ENCODE measurements at places on chromosomes 3 and 15.

GRCh38 chr3:13276438-13277195 lies 143.5 kb downstream of the NUP210 start:
- no peak for DNase-seq

GRCh38 chr3:52763466-52763865 lies 7.3 kb downstream of the NEK4 start:
- no peak for DNase-seq

GRCh38 chr3:96182756-96183155 lies 631.6 kb upstream of the EPHA6 start:
- DNase-seq = no peak

DNA sequence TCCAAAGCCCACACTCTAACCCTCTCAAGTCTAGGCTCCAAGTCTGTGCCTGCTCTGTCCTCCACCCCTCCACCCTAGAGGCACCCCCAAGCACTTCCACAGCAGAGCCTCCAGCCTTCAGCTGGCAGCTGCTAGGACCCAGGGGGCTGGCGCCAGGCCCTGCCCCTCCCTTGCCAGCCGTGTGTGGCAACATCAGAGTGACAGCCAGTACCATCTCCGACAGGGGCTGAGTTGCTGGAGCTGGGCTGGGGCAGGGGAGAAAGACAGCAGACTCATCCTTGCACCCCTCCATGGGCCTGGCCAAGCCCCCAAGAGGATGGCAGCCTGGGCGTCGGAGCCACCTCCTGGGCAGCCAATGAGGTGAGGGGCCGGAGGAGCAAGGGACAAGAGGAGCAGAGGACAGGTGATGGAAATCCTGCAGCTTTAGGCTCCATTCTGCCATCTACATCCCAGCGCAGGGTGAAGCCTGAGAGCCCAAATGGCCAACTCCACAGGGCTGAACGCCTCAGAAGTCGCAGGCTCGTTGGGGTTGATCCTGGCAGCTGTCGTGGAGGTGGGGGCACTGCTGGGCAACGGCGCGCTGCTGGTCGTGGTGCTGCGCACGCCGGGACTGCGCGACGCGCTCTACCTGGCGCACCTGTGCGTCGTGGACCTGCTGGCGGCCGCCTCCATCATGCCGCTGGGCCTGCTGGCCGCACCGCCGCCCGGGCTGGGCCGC lies at the start of gene GPR62:
Gene GPR62, plus strand, starts transcription at position 207 of the 718 bp plus-strand sequence. Its CDS starts 272 bp downstream, at position 479.
- DNase-seq = no peak

DNA sequence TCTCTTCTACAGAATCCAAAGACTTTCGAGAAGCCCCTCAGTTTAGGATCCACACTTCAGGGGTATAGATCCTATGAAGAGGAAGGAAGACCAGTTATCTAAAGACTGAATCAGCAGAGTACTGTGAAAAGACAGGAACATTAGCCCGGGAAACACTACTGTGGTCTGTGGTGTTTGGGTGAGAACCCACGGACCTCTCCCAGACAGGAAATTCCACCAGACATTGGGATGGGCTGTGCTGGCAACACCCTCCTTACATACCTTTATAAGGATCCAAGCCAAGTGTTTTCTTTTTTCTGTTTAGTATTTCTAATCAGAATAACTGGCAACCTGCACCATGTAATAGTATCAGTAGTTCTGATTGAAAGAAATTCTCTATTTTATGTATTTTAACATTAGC lies 14.1 kb downstream of the TMEM207 start:
- no peak for DNase-seq

DNA sequence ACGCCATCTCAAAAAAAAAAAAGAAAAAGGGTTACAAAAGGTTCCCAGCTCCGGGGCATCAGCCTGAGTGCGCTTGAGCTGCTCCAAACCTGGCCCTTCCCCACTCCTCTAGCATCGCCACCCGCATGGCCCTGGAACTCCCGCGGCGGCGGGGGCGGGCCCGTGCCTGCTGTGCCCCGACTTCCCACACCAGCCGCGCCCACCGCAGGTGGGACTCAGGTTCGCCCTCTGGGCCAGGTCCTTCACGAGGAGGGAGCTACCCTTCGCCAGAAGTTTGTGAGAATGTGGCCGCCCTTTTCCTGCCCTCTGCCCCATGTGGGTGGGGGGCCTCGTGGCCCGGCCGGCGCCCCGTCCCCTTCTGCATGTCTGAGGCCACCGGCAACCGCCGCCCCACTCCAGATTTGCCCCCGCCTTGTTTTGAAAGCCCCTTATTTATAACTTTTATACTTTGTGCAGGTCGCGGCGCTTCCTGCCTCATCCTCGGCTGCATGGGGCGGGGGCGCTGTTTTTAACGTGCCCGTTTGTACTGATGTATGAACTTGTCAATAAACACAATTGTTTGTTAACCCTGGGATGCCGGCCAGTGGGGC lies 507 bp upstream of the JMJD7 start:
- no peak for DNase-seq

DNA sequence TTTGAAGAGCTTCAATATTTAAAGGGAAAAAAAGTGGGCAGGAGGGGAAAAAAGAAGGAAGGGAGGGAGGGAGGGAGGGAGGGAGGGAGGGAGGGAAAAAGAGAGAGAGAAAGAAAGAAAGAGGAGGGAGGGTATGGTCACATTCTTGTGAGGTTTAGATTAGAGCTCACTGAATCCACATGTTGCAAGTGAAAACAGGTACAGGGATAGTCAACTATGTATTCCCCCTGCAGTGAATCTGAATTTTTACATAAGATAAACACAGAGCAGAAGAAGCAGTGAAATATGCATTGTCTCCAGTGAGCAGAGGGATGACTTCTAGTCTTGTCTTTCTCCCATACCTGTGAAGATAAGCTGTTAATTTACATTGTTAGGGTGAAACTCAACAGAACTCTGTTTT lies 84.0 kb downstream of the IFT80 start:
- no peak for DNase-seq

- no peak for DNase-seq
Measured at GRCh38 chr3:63791974-63792373, 27.1 kb upstream of the C3orf49 start.

- DNase-seq = no peak
Measured at GRCh38 chr3:134312072-134312872, 61.6 kb upstream of the RYK start.

- DNase-seq = no peak
Measured at GRCh38 chr15:42712584-42712983, 24.3 kb downstream of the CDAN1 start.

DNA sequence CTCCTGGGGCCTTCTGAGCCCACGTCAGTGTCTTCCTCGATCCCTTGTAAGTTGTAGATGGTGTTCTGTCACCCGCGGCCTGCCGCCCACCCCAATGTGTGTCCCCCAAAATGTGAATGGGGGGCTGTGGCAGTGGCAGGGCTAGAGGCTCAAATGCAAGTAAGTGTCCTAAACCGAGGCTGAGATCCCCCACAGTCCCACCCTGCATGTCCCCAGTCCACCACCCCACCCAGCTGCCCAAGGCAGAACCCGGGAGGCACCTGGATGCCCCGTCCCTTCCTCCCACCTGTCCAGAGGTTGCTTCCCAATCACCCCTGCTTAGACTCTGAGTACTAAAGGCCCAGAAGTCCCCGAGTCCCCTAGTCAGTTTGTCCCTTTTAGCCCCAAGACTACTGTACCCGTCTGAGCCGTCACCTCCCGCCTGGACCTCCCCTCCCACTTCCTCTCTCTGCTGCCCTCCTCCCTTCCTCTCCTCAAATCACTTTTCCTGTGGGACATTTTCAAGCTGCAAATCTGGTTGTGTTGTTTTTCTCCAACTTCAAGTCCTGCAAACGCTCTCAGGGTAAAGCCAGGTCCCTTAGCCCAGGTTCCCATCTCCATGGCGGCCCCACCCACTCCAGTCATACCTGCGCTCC lies 11.8 kb upstream of the PLXND1 start:
- DNase-seq = no peak

GRCh38 chr15:79562899-79563298 lies 130.8 kb downstream of the MINAR1 start:
- no peak for DNase-seq

DNA sequence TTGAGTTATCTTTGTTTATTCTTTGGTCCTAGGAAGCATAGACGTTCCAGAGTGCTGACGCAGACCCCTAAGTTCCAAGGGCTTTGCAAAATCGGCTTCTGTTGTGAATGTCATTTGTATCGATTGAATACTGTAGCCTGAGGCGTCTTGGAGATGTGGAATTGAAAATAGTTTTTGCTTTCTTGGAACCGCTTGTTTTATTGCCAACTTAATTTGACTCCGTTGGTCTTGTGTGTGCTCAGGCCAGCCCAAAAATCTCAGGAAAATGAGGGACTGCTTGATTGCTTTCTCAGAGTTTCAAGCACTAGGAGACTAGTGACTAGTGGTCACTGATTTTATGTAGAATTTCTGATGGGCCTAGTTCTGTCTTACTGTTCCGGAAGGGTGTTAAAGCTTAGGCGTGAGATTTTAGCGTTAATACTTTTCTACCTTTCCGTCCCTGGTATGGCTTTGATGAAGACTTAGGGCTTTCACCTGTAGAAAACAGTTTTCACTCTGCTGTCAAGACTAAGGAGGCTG lies 263 bp upstream of the UTS2B start:
- no peak for DNase-seq

- no peak for DNase-seq
Measured at GRCh38 chr15:90860450-90860849, 7.9 kb upstream of the FURIN start.

GRCh38 chr3:131216330-131216729 lies 165.2 kb upstream of the NUDT16 start:
- no peak for DNase-seq

DNA sequence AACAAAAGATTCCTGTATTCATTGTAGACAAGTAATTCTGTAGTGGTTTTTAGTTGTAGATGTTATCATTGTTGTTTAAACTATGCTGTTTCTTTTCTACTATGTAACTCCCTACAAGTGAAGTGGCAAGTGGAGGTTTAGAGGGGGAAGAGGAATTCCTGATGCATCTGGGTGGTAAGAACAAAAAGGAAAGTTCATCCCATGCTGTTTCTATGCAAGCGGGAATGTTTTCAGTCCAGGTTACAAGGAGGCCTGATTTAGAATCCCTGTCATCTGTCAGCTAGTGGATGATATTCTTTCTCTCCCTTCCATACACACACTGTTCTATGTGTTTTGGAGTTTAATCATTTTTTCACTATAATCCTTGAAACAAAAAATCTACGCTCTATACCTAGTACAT lies 67.4 kb downstream of the IMPG2 start:
- DNase-seq = no peak

DNA sequence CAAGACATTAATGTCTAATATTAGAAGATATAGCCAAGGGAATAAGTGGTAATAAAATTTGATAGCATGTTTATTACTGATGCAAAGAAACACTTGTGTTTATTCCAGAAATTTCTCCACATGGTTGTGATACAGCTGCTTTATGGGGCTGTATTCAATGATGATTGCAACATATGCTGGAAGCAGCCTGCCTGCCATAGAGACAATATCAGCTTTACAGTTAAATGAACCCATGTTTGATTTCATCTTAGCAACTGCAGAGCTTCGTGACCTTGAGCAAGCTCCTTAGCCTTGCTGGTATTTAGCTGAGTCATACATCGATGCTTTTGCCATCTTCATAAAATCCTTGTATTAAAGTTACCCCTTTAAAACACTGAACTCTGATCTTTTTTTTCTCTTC lies 168.1 kb upstream of the STAC start:
- no peak for DNase-seq

DNA sequence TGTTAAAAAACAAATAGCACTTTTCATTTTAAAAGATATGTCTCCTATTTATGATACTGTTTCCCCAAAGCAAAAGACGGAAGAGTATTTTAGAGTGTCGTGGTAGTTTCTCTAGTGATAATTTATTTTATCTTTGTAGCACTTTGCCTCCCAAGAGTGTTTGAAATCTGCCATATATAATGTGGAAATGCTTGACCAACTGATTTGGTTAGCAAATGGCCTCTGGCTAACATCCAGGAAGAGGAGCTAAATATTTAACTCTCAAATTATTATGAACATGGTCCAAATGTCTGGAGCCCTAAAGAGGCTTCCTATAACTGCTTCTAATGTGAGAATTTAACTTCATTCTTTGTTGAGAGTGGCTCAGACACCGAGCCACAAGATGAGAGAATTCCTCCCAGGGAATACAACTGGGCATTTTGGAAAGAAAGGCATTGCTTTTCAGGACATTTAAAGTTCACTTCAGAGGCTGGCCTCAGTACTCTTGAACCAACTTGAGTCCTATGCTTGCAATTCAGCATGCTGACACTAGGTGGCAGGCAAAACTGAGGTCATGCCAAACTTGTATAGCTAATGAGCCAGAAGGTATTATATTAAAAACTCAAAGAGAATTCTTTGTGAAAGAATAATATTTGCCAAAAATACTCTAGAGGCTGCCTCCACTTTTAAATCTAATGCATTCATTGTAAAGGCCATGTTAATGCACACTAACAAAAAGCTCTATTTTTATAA lies 104.5 kb downstream of the RARB start:
- no peak for DNase-seq

GRCh38 chr15:43552256-43552655 lies 34.8 kb downstream of the MAP1A start:
- DNase-seq = no peak

- DNase-seq = no peak
Measured at GRCh38 chr3:168544097-168544957, 448.6 kb upstream of the GOLIM4 start.

DNA sequence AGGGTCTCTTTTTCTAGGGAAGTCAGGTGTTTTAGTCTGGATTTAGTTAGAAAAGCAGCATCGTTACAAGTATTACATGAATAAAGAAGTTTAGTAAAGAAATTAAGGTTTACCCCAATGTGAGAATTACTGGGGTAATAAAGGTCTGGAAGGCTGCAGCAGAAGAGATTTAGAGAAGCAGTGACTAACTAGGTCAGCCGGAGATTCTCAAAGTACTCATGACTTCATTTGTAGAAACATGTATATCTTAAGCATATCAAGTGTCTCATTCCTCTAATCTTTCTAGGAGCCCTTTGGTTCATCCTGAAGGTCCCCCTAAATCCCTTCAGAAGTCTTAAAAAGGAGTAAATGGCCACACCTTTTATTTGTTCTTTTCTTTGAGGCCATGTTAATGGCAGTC lies 26.0 kb downstream of the DTWD1 start:
- no peak for DNase-seq

DNA sequence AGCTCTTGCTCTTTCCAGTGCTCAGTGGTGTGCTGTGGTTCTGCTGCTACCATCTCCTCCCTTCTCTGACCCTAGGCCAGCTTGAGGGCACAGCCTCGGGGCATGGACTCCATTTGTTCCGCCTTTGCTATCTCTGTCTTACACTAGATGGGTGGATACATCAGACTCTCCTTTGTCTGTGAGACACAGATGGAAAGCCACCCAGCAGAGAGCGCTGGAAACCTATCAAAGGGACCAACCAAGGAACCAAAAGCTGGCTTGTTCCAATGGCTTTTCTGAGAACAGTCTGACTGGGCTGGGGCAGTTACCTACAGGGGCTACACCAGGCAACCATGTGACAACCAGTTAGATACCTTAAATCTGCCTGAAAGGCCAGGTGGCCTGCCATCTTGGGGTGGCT lies 63.8 kb downstream of the NPTN start:
- no peak for DNase-seq

GRCh38 chr3:140449413-140450256 lies 228.2 kb upstream of the TRIM42 start:
- no peak for DNase-seq

DNA sequence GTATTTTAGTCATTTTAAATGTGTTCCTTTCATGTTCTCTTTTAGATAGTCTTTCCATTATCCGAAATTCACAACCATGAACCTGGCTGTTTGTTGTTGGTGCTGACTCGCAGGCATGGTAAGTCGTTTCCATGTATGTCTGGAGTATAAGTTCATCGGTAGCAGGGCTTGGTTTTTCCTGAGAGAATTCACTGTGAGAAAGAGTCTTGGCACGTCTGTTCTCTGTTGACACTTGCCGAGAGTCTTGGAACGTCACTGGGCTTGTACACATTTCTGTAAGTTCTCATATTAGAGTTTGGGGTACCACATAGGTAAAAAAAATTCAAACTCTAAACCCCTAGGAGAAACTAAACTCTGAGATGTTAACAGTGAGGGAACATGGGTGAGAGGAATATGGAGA lies 29.4 kb upstream of the EIF4A2 start:
- no peak for DNase-seq

Data from cortex of kidney (tissue), 1 donor.